Activated naive CD8-positive, alpha-beta T cell treated with anti-CD3 and anti-CD28 coated beads for 36 hours (primary cell): ENCODE measurements at places on chromosomes 2 and 18. TPM values are rescaled to one million over a fixed set of nuclear protein-coding genes. Genes with fewer than 3 reads are reported as not detected.

GRCh38 chr2:84280873-84281272, 178.2 kb downstream of the SUCLG1 start:
- H3K27ac ChIP-seq, result no peak overlapping the region
- H3K36me3 ChIP-seq, result no peaks in the 10 kb centered on the region
- no peak overlapping the region for H3K4me3 ChIP-seq
- H3K27me3 ChIP-seq, result peaks cover 2% of the 10 kb centered on the region
- peaks cover 6% of the 10 kb centered on the region for H3K4me1 ChIP-seq

DNA sequence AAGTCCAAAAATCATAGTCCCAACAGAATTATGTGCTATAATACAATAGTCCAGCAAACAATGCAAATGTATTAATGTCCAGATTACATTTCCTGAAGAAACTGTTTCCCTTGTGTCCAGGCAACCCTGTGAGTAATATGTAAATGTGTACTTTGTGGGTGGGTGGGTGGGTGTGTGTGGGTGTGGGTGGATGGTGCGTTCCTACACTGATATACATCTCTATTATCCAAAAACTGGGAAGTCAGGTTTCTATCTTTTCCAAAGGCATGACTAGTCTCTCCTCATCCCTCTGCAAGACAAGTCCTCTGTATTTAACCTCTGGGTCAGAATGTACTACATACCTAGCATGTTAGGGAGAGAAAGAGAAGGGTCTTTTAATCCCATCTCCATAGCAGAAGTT, 71.6 kb downstream of the LNPK start:
- DNase-seq, result no peak
- no peaks in the 10 kb centered on the region for H3K4me1 ChIP-seq
- peaks cover 34% of the 10 kb centered on the region for H3K36me3 ChIP-seq
- H3K4me3 ChIP-seq, result no peak overlapping the region

The RGPD3 gene
- total RNA-seq, result 0.04 TPM

The TNFAIP6 gene
- total RNA-seq, result not detected

GRCh38 chr2:129813404-129813803, 166.1 kb upstream of the RAB6C start:
- no peak for DNase-seq
- H3K4me1 ChIP-seq, result peaks cover 17% of the 10 kb centered on the region
- H3K27me3 ChIP-seq, result peaks cover 6% of the 10 kb centered on the region
- no peak overlapping the region for H3K27ac ChIP-seq
- H3K4me3 ChIP-seq, result no peak overlapping the region

DNA sequence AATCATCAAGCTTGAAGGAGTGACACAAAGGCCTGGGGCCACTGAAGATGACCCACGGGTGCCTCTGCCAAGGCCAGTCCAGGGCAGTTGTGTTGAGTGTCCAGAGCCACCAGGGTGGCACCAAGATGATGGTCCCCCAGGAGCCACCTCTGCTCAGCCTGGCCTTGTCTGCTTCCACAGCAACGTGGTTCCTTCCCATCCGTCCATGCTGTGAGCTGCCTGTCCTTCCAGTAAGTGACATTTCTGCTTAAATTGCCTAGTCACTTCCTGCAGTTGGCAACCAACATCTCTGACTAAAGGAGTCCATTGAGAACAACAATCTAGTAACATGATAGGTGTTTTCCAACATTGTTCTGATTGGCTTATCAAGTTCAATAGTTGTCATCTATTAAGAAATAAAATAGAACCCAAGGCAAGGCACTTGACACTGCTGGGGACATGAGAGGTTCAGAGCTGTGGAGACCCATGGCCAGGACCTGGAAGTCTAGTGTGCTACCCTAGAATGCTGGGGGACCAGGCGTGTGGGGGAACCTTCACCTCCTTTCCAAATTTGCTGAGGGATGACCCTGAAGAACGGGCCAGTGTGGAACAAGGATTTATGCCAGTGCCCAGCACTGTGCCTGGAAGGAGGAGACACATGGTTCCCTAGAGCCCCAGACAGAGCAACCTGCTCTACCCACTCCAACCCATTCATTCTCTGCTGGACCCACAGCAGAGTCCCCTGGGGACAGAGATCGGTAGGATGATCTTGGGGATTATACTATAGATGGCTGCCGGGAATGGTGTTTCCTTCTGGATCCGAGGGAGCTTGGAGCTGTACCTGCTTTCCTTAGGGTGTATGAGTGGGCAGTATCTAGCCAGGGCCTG, 98.9 kb upstream of the EPC2 start:
- no peaks in the 10 kb centered on the region for H3K27me3 ChIP-seq
- peaks cover 38% of the 10 kb centered on the region for H3K4me1 ChIP-seq
- no peak for DNase-seq

The CACNB4 gene
- 0.54 TPM for total RNA-seq

DNA sequence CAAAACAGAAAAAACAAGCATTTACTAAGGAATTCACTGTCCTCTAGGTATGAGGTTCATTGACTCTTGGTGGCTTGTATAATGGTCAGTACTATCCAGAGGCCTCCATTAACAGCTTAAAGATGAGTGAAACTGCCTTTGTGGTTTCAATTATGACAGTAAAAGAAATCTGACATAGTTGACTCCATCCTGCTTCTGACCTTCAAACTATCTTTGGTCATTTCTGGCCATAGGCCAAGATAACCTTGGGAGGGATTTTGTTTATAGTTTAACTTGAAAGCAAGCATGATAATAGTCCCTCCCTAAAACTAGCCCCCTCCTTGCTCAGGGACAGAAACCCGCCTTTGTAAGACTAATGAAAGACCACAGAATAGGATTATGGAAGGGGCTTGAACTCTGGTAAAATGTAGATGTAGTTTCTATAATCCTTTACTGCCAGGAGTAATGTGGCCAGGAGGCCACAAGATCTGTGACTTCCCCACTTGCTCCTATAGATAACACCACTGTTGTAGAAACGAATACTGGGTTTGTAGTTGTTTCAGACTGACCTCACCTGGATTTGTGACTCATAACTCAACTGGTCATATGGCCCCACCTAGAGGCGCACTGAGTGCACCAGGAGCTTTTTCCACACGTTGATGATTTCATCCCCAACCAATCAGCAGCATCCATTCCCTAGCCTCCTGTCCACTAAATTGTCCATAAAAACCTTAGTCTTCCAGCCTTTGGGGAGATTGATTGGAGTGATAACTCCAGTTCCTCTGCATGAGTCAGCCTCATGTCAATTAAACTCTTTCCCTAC, 8.6 kb upstream of the PLEKHM3 start:
- DNase-seq, result peak; percentile 38
- H3K27me3 ChIP-seq, result no peaks in the 10 kb centered on the region
- H3K36me3 ChIP-seq, result no peaks in the 10 kb centered on the region
- H3K27ac ChIP-seq, result no peak overlapping the region
- no peak overlapping the region for H3K4me3 ChIP-seq

DNA sequence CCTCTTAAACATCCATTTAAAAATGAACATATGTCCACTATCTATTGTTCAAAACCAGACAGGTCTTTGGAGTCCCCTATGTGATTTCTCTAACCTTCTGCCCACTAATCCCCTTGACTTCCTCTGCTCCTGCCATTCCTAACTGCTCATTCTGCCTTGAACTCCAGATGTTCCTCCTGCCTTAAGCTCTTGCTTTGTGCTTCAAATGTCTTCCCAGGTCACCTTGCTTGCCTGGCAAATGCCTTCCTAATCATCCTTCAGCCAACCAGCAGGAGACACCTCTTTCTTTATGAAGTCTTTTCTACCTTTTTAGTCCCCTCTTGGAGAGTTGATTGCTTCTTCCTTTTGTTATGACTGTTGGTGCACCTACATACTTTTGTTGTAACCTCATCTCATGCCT, 1043.0 kb upstream of the CHAC2 start:
- no peaks in the 10 kb centered on the region for H3K36me3 ChIP-seq
- no peak overlapping the region for H3K27ac ChIP-seq
- no peaks in the 10 kb centered on the region for H3K4me1 ChIP-seq
- H3K27me3 ChIP-seq, result no peaks in the 10 kb centered on the region
- no peak overlapping the region for H3K4me3 ChIP-seq

The NCKAP1 gene
- 1.2 TPM for total RNA-seq

GRCh38 chr2:207765547-207765946, 4.2 kb downstream of the FZD5 start:
- H3K36me3 ChIP-seq, result peaks cover 9% of the 10 kb centered on the region
- peaks cover 20% of the 10 kb centered on the region for H3K4me1 ChIP-seq
- peaks cover 41% of the 10 kb centered on the region for H3K27me3 ChIP-seq

- no peak overlapping the region for H3K4me3 ChIP-seq
- H3K36me3 ChIP-seq, result no peaks in the 10 kb centered on the region
- H3K4me1 ChIP-seq, result peaks cover 5% of the 10 kb centered on the region
- DNase-seq, result no peak
- H3K27me3 ChIP-seq, result no peaks in the 10 kb centered on the region
- no peak overlapping the region for H3K27ac ChIP-seq
These were observed 272.5 kb upstream of the KCNJ3 start for GRCh38 chr2:154425994-154426393.

The PMAIP1 gene
- total RNA-seq, result 82.0 TPM

DNA sequence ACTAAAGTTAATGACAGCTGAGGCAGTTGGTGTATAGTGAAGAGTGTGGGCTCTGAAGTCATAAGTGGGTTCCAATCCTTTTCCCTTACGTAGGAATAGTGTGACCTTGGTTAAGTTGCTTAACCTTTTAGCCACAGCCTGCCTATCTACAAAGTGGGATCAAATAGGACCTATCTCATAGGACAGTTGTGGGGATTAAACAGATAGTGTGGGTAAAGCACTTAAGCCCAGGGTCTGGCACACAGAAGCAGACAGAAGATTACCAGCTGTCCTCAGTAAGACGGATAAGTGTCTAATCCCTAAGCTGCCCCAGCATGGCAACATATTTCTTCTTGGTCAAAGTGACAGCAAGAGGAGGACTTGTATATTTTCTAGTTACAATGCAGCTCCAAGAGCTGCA, 28.2 kb downstream of the UBE2F start:
- peak overlapping the region; percentile 53 for H3K27ac ChIP-seq
- peaks cover 4% of the 10 kb centered on the region for H3K27me3 ChIP-seq
- no peak overlapping the region for H3K4me3 ChIP-seq
- peaks cover 40% of the 10 kb centered on the region for H3K4me1 ChIP-seq
- peaks cover 67% of the 10 kb centered on the region for H3K36me3 ChIP-seq

The ASXL3 gene
- not detected for total RNA-seq

DNA sequence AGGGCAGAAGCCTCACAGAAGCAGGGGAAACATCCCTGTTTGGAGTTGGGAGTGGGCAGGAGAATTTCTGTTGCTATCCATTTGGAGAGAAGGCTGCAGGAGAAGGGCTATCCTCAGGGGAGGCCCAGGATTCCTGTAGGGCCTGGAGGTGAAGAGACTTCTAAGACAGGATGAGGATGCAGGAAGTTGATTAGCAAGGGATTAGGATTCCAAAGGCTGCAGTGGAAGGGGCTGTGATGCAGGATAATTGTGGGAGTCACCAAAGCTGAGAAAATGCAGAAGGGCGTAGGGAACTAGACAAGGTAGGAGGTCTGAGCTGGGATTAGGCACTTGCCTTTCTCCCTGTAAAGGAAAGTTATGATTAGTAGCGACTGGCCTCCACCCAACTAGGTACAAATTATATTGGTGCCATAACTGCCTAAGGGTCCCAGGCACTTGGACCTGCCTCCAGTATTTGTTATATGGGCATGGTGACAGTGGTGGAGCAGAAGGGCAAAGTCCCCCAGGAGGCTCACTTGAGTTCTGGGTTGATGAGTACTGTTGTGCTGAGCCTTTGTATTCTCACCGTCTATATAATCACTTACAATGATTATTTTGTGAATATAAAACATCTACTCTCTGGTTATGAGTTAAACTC, 96.4 kb upstream of the MSTN start:
- H3K27ac ChIP-seq, result no peak overlapping the region
- no peak overlapping the region for H3K4me3 ChIP-seq
- H3K36me3 ChIP-seq, result no peaks in the 10 kb centered on the region
- H3K27me3 ChIP-seq, result no peaks in the 10 kb centered on the region
- no peak for DNase-seq

The STON1 gene
- 0.80 TPM for total RNA-seq

DNA sequence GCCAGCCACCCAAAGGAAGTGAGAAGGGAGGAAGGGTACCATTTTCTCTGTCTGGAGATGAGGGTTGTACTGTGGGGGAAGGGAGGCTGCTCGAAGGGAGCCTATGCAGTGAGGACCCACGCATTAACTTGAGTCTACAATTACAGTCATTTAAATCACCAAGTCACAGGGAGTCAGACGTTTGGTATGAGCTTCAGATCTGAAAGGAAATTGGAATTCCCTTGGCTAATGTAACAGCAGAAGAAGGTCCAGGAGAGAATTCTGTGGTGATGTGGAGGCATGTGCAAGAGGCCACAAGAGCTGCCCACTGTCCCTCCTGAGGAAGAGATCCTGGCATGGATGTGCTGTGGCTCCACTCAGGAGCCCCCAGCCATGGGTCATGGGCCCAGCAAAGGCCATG, 22.5 kb downstream of the DAPL1 start:
- H3K27me3 ChIP-seq, result peaks cover 4% of the 10 kb centered on the region
- H3K36me3 ChIP-seq, result no peaks in the 10 kb centered on the region
- no peak for DNase-seq
- H3K4me1 ChIP-seq, result no peaks in the 10 kb centered on the region
- no peak overlapping the region for H3K4me3 ChIP-seq

DNA sequence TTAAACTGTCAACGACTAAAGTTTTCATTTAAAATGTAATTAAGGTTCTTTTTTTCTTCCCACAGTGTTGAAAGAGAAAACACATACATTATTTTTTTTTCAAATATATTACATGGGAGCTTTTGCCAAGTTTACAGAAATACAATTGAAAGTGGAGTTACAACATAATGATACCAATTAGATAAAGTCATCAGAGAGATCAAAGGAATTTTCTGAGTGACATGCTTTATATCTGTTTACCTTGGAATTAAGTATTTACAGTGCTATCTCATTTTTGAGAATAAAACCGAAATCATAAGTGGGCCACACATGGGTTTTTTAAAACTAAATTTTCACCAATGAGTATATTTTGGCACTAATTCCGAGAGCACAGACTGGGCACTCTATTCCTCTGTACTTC, 165.2 kb downstream of the RAPGEF4 start:
- no peak overlapping the region for H3K27ac ChIP-seq
- H3K4me3 ChIP-seq, result no peak overlapping the region
- H3K4me1 ChIP-seq, result no peaks in the 10 kb centered on the region
- peaks cover 11% of the 10 kb centered on the region for H3K27me3 ChIP-seq

The NOSTRIN gene
- total RNA-seq, result not detected

GRCh38 chr2:72973566-72974435, 56.5 kb downstream of the EMX1 start:
- H3K4me1 ChIP-seq, result no peaks in the 10 kb centered on the region
- DNase-seq, result peak; percentile 40

- no peak overlapping the region for H3K4me3 ChIP-seq
- no peak for DNase-seq
- peak overlapping the region; percentile 57 for H3K27ac ChIP-seq
These were observed 132.0 kb upstream of the CCDC195 start for GRCh38 chr2:224847961-224848850.

- peak; percentile 10 for DNase-seq
- no peaks in the 10 kb centered on the region for H3K4me1 ChIP-seq
- peaks cover 8% of the 10 kb centered on the region for H3K27me3 ChIP-seq
These were observed 67.7 kb upstream of the L3MBTL4 start for GRCh38 chr18:6482198-6482977.

- H3K27me3 ChIP-seq, result no peaks in the 10 kb centered on the region
- peaks cover 5% of the 10 kb centered on the region for H3K36me3 ChIP-seq
- H3K4me1 ChIP-seq, result peaks cover 16% of the 10 kb centered on the region
- DNase-seq, result no peak
- H3K4me3 ChIP-seq, result no peak overlapping the region
These were observed 45.2 kb downstream of the SNED1 start for GRCh38 chr2:241043581-241043980.

- H3K4me3 ChIP-seq, result no peak overlapping the region
- no peaks in the 10 kb centered on the region for H3K27me3 ChIP-seq
- no peak overlapping the region for H3K27ac ChIP-seq
- peaks cover 14% of the 10 kb centered on the region for H3K36me3 ChIP-seq
- H3K4me1 ChIP-seq, result peaks cover 10% of the 10 kb centered on the region
These were observed 28.1 kb downstream of the STARD7 start for GRCh38 chr2:96180521-96180920.
